AG20443 (cell line): ENCODE measurements at places on chromosomes 13 and 19.

GRCh38 chr13:105798541-105798940 lies 736.9 kb downstream of the EFNB2 start:
- DNase-seq, result no peak

DNA sequence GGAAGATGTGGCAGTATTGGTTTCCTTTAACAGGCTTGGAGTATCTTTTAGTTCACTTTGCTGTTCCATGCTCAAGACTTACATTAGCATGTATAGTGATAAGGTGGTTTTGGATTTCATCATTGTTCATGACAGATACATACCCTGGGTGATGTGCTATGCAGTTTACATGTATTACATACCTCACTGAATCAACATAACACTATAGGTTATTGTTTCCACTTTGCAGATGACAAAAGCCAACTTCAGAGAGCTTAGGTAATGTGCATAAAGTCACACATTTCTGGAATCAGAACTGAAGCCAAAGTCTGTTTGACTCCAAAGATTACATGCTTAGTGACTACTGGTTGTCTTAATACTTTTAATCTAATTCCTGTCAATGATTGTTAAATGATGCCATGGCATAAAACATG lies 7.1 kb downstream of the COMMD6 start:
- no peak for DNase-seq

GRCh38 chr13:95176611-95177259 lies 124.5 kb downstream of the ABCC4 start:
- no peak for DNase-seq

DNA sequence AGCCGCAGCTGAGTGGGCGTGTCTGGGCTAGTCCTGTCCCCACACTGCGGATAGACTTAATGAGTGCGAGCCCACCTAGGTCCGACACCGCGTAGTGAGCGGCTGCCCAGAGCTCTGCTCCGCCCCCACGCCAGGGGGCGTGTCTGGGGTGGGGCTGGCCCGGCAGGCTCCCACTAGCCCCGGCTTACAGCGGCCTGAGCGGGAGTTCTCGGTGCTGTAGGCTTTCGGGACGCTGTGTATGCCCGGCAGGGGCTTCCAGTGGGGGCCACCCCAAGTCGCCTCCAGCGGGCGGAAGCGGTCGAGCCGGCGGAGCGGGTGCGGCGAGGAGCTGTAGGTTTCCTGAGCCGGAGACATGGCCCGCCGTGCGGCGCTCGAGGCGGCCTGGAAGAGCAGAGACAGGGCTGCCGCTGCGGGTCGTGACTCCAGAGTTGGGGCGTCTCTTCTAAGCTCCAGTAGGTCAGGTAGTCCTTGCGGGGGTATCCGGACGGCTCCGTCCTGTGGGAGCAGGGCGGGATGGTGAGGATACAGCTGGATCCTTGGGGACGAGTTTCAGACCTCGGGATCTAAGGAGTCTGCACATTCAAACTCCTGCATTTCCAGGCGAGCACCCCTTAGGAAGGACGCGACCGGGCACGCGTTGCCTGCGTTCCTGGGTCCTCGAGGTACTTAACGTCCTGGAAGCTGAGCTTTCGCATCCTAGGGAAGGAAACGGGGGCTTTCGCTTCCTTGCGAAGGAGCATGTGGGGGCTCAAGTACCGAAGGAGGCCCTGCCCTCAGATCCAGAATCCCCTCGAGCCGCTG lies 1.2 kb downstream of the CGB7 start:
- DNase-seq, result peak; percentile 92

GRCh38 chr13:57846600-57847173 lies 215.1 kb downstream of the PCDH17 start:
- DNase-seq, result no peak

DNA sequence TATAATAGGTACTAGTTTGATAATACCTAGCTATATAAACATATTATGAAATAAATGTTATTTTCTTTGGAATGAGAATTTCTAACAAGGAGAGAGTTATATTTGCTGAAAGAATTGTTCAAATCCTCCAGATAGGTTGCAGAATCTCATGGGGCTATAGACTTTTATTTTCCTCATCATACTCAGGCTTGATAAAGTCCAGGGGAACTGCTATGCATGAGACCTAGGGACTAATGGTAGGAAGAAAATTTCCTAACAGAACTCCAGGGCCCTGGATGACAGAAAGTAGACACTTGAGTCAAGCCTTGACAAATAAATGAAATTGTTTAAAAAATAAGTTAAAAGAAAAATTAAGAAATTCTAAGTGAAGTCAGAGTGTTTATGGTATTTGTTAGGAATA lies 138.5 kb upstream of the DACH1 start:
- no peak for DNase-seq

- DNase-seq, result peak; percentile 95
Measured at GRCh38 chr19:49157445-49158224, at the start of gene TRPM4. TSS of gene TRPM4 (plus strand) at chr19:49157792. CDS start at chr19:49157867, 75 bp downstream.

GRCh38 chr19:45508417-45508860 lies 1.2 kb downstream of the VASP start:
- no peak for DNase-seq

DNA sequence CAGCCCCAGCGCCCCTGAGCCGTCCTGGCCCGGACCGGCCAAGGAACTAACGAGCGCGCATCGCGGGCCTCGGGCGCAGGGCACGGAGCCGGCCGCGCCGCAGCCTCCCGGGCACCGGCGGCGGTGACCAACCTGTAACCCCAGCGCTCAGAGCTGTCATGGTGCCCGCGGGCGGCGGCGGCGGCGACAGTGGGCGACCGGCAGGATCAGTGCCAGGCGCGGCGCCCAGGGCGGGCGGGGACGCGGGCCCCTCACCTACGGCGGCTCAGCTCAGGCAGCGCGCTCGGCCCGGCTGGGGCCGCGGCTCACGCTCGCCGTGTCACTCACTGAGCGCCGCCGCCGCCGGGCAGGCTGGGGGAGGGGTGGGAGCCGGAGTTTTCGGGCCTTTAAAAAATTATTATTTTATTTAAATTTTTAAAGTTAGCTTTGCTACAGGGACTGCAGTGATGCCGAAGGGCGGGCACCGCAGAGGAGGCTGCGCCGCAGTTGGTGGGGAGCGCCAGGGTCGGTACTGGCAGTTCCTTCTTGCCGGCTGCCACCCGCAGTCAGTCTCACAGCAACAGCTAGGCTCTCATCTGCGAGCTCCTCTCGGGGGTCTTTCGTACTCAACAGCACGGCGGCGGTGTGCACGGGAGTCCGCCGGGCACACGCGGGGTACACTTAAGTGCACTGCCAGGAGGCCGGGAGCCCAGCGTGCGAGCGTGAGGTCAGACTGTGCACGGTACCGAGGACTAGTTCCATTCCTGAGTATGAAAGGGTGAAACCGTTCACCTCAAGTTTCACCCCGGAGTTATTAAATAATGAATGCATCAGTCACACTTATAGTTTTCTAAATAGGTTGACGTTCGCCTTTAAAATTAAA lies at the start of gene NALCN:
Gene NALCN (minus strand): TSS at position 328 of the 862 bp plus-strand sequence. CDS start 17,382 bp downstream, outside the sequence.
- peak; percentile 75 for DNase-seq

DNA sequence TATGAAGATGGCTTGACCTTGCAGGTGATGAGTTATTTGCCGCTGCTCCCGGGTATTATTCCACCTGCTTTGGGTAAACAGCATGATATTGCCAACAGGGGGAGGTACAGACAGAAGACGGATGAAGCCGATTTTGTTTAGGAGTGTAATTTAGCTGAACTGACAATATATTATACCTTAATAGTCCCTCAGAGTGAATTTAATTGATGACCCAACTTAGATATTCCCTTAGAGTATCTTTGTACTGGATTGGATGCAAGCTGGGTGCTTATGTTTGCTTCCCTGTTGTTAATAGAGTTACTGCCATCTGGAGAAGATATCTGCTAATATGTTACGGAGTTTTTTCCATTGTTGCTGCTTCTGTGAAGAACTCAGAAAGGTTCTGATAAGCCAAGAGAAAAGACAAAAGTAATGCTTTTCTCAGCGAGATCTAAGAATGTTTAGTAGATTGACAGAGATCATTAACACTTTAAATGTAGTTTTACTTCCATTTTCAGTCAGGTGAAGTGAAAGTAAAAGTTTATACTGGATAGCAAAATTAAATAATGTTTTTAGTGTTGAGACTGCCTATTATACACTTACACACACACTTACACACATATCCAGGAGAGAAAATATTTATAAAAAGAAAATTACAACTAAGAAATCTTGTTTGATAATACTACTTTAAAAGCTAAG lies 2220.8 kb upstream of the PCDH20 start:
- no peak for DNase-seq

GRCh38 chr13:39530916-39531315 lies 72.1 kb downstream of the LHFPL6 start:
- no peak for DNase-seq

GRCh38 chr13:37446503-37446902 lies 152.1 kb downstream of the POSTN start:
- DNase-seq, result peak; percentile 86

- no peak for DNase-seq
Measured at GRCh38 chr13:30857636-30858035, 48.4 kb upstream of the MEDAG start.

DNA sequence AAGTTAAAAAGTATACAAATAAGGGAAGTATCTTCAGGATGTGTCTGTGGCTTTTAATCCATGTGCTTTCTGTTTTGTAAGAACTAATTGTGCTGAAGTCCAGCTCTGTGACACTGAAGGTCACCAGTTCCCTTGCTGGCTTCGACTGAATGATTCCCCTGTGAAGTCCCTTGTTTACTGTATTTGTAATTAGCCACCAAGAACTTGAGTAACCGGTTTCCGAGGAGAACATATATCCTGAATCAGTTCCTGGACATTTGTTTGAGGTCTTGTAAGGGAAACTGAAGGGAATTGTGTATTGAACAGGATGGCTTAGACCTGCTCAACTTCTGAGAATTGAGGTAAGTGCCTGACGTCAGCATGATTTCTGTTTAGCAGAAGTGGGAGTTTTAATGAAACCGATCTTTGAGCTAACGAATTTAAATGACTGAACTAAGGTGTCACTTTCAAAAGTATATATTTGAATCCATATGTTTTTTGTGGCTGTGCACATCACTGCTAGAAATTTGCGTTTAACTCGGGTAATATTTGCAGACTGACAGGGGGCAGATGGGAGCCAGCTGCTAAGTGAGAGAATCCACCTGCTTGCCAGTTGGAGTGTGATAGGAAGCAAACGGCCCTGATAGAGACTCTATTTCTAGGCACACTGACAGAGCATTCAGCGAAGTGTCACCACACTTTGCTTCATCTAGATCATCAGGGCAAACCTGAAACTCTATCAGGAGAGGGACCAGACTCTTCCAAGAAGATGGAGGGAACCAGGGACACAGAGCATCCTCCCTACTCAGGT lies 530.0 kb downstream of the RFC3 start:
- DNase-seq, result no peak

DNA sequence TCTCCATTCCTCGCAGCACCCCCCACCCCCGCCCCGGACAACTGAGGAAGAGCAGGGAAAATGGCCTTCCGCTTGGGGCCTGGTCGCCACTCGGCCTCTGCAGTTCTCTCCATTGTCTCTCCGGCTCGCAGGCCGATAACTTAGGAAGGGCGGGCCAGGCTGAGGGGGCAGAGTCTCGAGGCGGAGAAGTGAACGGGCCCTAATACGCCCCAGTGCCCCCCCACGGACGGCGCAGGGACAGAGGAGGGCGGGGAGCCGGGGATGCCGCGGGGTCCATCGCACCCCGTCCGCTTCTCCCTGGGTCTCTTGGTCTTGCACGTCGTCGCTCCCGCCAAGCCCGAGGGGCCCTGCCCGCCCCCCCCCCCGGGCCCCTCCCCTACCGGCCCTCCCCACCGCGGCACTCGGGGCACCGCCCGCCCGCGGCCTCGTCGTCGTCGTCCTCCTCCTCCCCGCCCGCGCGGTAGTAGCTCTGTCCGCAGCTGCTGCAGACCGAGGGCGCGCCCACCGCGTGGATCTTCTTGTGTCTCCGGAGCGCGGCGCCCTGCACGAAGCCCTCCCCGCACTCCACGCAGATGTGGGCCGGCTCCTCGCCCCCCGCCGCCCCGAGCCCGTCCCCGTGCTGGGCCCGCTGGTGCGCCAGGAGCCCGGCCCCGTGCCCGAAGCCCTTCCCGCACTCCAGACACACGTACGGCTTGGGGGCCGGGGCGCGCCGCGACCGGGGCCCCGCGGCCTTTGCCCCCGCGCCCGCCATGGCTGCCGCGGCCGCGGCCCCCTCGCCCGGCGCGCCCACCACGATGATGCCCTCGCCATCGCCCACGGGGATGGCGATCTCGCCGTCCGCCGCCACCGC lies 33.2 kb downstream of the ZNF787 start:
- no peak for DNase-seq

GRCh38 chr19:7254590-7254989 lies 39.6 kb downstream of the INSR start:
- DNase-seq, result no peak

DNA sequence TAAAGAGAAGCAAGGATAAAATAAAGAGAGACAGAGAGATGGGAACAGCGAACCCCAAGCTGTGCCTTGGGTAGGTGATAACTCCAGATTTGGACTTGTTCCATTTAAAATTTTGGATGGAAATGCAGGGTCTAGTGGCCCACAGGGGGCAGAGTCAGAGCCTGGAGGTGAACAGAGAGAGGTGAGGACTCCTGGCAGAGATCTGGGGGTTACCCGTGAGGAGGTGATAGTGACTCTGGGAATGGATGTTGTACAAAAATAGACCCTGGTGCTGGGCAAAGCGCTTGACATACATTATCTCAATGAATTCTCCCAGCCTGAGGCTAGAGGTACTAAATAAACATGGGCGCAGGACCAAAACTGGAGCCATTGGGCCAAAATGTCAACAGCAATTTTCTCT lies 14.3 kb upstream of the DHRS12 start:
- no peak for DNase-seq

GRCh38 chr19:11025006-11025405 lies 64.2 kb downstream of the SMARCA4 start:
- no peak for DNase-seq

DNA sequence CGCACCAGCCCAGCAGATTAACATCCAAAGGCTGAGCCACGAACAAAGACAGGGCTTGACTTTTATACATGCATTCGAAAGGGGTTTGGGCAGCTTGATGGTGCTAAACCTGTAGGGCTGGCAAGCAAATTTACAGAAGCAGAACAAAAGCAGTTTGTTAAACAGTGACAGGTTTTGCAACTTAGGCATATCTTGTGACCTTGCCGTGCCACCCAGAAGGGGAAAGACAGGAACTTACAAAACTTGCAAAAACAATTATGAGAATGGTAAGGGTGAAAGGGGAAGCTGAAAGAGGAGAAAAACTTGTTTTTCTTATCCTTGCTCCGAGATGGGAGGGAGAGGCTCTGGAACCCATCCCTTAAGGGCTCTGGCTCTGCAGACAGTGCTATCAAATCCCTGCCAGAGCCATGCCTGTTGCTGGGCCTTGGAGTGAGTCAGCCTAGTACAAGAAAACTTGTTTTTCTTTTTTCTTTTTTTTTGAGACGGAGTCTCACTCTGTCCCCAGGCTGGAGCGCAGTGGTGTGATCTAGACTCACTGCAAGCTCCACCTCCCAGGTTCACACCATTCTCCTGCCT lies 1325.2 kb upstream of the PRR20A start:
- DNase-seq, result no peak

DNA sequence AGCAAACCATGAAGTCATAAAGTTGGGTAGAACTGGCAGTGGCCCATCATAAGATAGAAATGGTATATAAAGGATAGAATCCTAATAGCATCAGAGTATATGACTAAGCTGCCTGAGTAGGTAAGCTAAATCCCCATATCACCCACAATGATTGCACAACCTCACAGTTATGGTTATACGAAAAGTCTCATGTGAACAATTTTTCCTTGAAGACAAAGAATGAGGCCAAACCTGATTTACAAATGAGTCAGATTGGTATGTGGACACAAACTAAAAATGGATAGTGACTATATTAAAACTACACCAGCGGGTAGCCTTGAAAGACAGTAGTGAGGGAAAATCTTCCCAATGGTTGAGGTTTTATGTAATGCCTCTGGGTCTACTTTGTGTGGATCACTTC lies 40.9 kb upstream of the UFM1 start:
- peak; percentile 32 for DNase-seq

- no peak for DNase-seq
Measured at GRCh38 chr19:38912600-38913514, 871 bp upstream of the CCER2 start.

- DNase-seq, result no peak
Measured at GRCh38 chr19:10797078-10797477, 38.9 kb downstream of the TMED1 start.
